ENCODE measurements at places on chromosomes 6 and 20.
A peak's percentile ranks its signal among the peaks of the same experiment; 100 is the strongest.

- DNase-seq = no peak
These were observed 107.8 kb downstream of the SMLR1 start for GRCh38 chr6:130934848-130935585.

DNA sequence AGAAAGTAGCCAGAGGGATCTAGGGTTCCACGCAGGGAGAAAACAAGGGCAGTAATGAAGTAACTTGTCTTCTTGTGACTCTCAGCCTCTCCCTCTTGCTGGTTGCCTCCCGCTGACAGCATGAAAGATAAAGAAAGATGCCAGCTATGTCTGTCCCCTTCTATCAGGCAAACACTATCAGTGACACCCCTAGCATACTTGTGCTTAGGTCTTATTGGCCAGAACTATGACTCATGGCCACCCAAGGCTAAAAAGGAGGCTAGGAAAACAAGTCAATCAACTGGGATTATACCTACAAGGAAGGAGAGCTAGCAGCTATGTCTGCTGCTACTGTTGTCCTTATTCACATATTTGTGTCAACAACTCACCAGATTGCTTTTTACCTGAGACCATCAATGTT lies 206.8 kb upstream of the SOX4 start:
- DNase-seq = no peak

DNA sequence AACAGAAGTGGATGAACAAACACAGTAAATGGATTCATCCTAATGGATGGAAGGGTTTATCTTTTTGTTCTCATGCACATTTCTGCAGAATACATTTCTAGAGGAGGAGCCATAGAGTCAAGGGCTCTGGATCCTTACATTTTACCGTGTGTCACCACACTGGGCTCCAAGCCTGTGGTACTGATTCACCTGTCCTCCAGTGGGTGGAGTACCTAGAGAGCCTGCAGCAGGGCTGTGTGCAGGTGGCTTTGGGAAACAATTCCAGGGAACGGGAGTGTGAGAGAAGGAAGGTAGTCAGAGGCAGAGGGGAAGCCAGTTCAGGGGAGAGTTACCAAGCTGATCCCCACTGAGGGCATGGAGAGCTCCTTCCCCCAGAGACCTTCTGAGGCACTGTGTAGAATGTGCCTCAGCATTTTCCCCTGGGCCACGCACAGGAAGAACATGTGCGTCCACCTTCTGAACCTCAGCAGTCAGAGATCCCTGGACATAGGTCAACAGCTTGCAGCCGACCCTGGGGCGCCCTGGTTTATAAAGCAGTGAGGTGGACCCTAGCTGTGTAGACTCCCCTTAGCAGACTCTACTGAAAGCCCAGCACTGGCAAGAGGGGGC lies 85.3 kb upstream of the SLC22A23 start:
- no peak for DNase-seq

GRCh38 chr6:136550330-136551071 lies at the start of gene MAP7:
TSS of gene MAP7 (minus strand) at chr6:136550422. CDS start at chr6:136550408, 14 bp downstream.
- peak; percentile 68 for DNase-seq

GRCh38 chr6:148466158-148466557 lies 123.5 kb downstream of the SASH1 start:
- DNase-seq = no peak

DNA sequence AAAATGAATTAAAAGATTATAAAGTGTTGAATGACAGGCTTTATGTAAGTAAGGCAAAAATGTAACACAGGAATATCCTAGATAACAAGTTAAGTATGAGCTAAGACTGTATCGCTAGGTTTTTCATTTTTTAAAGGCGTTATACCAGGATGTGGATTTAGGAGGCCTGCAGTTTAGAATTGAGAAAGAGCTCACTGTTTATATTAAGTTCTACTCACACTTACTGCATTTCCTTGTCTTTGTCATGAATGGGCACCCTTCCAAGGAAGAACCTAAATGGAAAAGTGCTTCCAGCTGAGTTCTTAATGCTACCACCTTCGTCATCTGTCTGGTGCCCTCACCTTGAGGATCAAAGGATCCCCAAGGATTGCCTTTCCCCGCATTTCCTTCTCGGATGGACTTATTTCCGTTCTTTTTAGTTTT lies 148.7 kb downstream of the SOX4 start:
- no peak for DNase-seq

GRCh38 chr6:36808634-36809033 lies 30.6 kb downstream of the CPNE5 start:
- DNase-seq = no peak

- DNase-seq = no peak
These were observed 102.5 kb downstream of the SASH1 start for GRCh38 chr6:148445116-148445515.

DNA sequence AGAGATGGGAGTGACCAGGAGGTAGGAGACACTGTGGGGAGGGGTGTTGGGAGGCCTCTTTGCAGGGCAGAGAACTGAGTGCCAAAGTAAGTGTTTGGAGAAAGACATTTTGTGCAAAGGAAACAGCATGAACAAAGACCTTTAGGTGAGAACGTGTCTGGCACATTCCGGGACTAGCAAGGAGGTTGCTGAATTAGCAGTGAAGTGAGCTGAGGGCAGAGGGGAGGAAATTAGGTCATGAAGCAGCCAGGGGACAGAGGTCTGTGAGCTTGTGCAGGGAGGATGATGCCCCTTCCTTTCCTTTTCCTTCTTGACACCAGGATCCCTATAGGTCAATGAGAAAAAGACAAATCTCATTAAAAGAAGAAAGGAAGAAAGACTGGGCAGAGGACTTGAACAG lies 21.4 kb upstream of the AHCY start:
- DNase-seq = no peak

- no peak for DNase-seq
These were observed 18.1 kb upstream of the SAMHD1 start for GRCh38 chr20:36969478-36970186.
